ENCODE measurements at places on chromosomes 1 and 21.

DNA sequence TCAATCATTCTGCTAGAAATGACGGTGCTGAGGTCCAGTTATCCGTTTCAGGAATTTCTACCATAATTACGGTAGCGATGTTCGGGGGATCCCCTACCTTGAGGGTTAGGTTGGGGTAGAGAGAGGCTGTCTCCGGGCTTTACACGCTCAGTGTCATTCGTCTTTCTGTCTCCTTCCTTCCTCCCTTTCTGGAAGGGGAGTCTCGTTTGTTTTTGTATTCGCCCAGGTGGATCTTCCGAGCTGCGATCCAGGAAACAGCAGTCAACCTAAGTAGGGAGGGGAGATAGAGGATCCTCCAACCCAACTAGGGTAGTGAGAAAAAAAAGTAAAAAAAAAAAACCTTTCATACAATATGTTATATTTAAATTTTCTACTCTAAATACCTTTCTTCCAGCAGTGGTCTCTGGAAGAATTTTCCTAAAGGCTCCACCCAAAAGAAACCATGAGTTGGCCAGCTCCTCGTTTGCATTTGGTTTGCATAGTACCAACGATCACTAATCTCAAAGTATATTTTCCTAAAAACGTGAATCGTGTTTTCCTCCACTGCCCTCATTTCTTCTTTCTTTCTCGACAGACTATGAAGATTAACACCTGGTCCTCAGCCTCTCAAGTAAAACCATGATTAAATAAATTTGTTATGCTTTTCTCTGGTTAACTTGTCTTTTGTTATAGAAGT, 611 bp upstream of the PIK3C2B start:
- DNase-seq: no peak

GRCh38 chr1:68359045-68359444, 90.7 kb downstream of the RPE65 start:
- no peak for DNase-seq

DNA sequence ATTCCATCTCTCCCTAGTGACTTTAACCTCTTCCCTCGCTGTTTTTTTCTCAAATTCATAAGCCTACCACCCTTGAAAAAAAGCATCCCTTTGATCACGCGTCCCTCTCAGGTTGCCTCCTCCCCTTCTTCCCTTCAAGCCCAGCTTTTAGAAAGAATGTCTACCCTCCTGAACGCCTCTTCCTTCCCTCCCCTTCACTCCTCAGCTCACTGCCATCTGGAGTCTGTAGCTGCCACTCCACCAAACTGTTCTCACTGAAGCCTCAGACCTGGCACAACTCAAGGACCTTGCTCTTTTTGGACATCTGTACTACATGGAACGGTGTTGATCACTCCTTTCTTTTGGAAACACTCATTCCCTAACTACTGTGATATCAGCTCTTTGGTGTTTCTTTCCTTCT, 80.6 kb downstream of the SLC25A24 start:
- DNase-seq: peak; percentile 62

- DNase-seq: peak; percentile 41
These were observed 159.4 kb downstream of the BARHL2 start for GRCh38 chr1:90557706-90558105.

DNA sequence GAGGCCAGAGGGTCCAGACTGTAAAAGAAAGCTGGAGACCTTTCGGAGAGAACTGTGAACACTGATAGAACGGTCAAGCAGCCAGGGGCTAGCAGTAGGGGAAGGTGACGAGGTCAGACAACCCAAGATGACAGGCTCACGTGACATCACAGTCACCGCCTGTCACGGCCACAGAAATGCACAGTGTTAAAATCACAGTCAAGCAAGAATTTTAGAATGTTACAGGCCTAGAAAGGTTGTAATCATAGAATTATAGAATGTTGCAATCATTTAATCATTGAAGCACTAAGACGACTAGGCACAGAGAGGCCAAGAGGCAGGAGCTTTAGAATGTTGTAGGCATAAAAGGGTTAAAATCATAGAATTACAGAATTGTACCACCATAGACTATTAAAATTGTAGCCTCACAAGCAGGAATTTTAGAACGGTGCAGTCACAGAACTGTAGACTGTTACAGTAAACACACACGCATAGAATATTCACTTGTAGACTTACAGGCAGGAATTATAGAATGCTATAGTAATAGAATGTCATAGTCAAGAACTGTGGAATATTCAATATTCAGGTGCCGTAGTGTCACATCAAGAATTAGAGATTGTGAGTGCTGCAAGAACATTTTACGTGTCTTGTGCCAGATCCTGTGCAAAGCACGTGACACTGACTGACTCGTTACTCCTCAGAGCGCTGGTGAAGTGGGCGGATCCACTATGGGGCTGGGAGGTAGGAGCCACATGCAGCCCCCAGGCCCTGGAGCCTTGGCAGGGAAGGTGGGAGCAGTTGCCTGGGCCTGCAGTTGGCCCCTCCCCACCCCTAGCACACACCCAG, 118.1 kb downstream of the EPHB2 start:
- DNase-seq: no peak
